ENCODE measurements at places on chromosomes 1 and 21. TPM values are rescaled to one million over a fixed set of nuclear protein-coding genes. Genes with fewer than 3 reads are reported as not detected.

The CDA gene
- total RNA-seq, result 2.4 TPM

The RGS1 gene
- not detected for total RNA-seq

The RGS16 gene
- 1.2 TPM for total RNA-seq

The APOBEC4 gene
- not detected for total RNA-seq

The EPHA10 gene
- total RNA-seq, result 0.05 TPM

The GPR25 gene
- not detected for total RNA-seq
